ENCODE measurements at places on chromosomes 5 and 9.
A peak's percentile ranks its signal among the peaks of the same experiment; 100 is the strongest.

DNA sequence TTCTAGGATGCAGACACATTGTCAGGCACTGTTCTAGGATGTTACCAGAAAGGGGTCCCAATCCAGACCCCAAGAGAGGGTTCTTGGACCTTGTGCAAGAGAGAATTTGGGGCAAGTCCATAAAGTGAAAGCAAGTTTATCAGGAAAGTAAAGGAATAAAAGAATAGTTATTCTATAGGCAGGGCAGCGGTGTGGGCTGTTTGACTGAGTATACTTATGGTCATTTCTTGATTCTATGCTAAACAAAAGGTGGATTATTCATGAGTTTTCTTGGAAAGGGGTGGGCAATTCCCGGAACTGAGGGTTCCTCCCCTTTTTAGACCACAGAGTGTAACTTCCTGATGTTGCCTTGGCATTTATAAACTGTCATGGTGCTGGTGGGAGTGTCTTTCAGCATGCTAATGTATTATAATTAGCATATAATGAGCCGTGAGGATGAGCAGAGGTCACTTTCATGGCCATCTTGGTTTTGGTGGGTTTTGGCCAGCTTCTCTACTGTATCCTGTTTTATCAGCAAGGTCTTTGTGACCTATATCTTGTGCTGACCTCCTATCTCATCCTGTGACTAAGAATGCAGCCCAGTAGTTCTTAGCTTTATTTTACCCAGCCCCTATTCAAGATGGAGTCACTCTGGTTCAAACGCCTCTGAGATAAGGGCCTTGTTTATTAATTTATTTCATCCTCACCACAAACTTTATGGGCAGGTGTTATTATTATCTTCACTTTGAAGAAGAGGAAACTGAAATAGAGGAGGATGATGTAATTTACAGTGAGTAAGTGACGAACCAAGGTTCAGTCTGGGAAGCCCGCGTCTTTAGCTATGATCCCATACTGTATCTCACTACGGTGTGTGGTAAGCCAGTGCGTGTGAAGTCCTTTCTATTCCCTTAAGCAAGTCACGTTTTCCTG is 186.0 kb upstream of the KLF4 start:
- no peak for DNase-seq

GRCh38 chr5:32274548-32275395 is 38.0 kb downstream of the MTMR12 start:
- no peak for DNase-seq

GRCh38 chr5:87136096-87136495 is 131.6 kb upstream of the RASA1 start:
- peak; percentile 43 for DNase-seq

DNA sequence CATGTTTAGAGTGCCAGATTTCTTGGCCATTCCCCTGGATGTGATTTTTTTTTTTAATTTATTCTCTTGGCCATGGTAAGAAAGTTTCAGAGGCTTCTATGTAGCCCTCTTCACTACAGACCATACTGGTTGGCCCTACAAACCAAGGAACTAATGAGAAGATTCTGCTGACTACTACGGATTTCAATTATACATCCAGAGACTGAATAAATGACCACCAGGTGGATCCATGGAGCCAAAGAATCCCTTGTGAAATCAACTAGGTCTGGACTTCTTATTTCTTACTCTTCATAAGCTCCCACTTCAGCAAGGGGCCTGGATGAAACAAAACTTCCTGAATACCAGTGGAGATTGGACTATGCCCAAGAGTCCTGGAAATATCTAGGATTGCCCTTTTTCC is 27.6 kb downstream of the ZNF622 start:
- DNase-seq = no peak

- no peak for DNase-seq
Measured at GRCh38 chr5:44887722-44888121, 79.0 kb downstream of the MRPS30 start.

All from astrocyte (in vitro differentiated cells and primary cell).